AG08395 (cell line): ENCODE measurements at places on chromosomes 4 and X.

- DNase-seq = no peak
Measured at GRCh38 chrX:43065978-43066377, 288.0 kb upstream of the PPP1R2C start.

DNA sequence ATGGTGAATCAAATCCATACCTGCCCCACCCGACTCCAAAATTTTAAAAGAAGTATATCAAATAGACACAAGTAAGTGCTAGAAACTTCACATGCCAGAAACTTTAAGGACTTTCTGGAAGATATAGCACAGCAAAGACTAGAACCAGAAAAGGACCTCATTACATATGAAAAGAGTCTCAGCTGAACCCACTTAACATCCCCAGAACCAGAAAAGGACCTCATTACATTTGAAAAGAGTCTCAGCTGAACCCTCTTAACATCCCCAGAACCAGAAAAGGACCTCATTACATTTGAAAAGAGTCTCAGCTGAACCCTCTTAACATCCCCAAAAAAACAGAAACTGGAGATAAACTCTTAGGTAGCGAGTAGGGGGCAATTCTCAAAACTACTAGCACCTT is 32.3 kb downstream of the STPG2 start:
- DNase-seq = no peak

- no peak for DNase-seq
Measured at GRCh38 chr4:82421796-82422560, 8.3 kb downstream of the HNRNPDL start.

DNA sequence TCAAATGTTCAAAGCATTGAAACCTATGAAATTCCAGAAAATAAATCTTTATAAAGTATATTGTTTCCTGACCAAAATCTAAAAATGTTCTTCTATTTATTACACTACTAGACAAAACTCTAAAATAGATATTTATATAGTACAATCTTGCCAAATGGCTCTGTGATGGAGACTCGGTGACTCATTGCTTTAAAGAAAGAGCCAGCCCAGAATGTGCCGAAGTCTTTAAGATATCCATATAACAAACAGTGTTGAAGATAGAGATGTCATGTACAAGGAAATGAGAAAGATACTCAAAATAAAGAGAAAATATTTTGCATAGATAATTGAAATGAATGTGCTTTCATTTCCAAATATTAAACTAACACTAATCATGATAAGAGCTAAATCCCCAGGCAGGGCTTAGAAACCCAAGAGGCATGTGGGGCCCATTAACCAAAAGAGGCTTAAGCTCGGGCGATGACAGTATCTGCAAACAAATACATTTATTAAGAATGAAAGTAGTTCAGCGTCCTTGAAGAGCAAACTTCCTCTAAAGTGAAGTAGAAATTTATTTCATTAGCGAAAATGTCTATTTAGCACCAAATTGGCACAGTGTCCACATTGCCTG is 102.1 kb upstream of the FAM9B start:
- no peak for DNase-seq

DNA sequence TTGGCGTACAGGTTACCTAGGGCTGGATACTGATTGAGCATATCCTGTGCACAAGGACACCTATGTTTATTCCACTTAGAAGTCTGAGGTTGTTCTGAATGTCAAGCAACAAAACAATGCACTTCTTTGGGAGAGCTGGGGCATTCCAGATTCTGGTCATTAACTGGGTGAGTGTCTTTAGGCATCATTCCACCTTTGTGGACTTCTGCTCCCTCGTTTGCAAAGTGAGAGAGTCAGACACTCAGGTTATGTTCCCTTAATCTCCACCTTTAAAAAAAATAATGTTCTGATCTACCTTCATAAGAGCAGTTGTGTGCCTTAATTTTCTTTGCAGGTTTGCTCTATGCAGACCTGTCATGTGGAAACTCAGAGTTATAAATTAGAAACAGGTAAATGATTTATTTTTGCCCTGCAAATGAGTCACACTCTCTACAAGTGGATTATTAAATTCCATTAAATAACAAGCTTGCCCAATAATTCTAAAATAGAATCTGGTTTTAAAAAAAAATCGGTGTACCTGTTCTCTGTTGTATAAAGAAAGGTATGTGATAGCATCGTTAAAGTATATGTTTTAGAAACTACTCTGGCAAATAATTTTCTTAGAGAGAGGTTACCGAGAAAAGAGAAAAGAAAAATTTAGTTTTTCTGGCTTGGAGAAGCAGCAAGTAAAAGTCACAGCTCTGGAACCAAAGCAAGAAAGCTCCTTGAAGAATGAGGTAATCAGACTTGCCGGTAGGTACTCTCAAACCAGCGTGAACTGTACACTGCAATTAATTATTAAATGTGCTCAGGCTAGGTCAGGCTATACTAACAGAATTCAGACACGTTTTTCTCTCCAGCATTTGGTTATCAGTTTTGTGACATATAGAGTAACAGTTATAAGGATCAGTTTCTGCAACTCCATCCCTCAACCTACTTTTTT is 93.2 kb downstream of the SORBS2 start:
- DNase-seq = no peak

GRCh38 chr4:139875411-139875825 is 209.8 kb downstream of the MGST2 start:
- no peak for DNase-seq

- DNase-seq = no peak
Measured at GRCh38 chrX:9609499-9609898, 144.6 kb downstream of the TBL1X start.

GRCh38 chr4:94519019-94519418 is 67.3 kb downstream of the PDLIM5 start:
- DNase-seq = no peak

- DNase-seq = no peak
Measured at GRCh38 chr4:88618782-88619485, 26.7 kb downstream of the HERC3 start.

GRCh38 chrX:137033774-137034507 is at the start of gene GPR101:
GPR101 (minus strand) TSS chrX:137033995; CDS start chrX:137031674, 2,321 bp downstream.
- DNase-seq = no peak

DNA sequence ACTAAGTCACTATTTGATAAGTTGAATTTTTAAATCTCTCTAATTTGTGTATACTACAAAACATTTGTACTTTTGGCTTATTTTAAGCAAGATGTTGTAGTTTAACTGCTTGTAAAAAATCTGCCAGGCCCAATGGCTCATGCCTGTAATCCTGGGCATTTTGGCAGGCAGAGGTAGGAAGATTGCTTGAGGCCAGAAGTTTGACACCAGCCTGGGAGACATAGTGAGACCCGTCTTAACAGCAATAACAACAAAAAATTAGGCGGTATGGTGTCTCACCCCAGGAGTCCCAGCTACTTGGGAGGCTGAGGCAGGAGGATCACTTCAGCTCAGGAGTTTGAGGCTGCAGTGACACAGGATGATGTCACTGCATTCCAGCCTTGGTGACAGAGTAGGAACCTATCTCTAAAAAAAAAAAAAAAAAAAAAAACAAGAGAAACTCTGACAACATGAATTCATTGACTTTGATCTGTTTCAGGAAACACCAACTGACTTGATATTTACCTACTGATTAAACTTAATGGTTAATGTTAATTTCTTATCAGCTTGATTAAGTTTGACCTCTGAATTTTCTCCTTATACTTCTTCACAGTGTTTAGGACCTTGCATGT is 8.9 kb downstream of the FHIP1A start:
- DNase-seq = no peak

GRCh38 chr4:40254608-40255392 is 58.0 kb downstream of the RHOH start:
- DNase-seq = peak; percentile 20

DNA sequence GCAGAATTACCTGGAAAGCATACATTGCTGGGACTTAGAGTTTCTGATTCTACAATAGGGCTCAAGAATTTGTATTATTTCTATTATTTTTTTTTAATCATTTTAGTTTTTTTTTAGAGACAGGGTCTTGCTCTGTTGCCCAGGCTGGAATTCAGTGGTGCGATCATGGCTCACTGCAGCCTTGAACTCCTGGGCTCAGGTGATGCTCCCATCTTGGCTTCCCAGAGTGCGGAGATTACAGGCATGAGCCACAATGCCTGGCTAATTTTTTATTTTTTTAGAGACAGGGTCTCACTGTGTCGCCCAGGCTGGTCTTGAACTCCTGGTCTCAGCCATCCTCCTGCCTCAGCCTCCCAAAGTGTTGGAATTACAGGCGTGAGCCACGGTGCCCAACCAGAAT is 92.6 kb downstream of the WWC2 start:
- DNase-seq = no peak

DNA sequence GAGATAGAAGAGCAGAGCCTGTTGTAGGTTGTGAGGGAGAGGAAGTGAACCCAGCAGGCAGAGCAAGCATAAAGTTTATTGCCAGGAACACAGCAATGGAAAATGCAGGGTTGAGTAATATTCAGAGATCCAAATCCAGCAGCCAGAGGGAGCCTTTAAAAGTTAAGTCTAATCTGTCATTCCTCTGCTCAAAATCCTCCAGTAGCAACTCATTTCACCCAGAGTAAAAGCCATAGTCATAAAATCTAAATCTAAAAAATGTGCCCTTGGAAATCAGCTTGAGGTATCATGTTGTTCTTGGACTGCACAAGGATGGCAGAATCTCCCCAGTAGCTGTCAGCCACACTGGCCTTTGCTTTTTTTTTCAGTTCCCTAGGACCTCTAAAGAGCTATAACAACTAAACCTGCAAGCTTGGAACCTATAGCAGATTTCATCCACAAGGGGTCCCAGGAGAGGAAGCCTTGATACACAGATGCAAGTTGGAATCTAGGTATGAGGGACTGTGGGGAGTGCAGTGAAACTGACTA is 62.9 kb upstream of the FRAS1 start:
- DNase-seq = peak; percentile 60

DNA sequence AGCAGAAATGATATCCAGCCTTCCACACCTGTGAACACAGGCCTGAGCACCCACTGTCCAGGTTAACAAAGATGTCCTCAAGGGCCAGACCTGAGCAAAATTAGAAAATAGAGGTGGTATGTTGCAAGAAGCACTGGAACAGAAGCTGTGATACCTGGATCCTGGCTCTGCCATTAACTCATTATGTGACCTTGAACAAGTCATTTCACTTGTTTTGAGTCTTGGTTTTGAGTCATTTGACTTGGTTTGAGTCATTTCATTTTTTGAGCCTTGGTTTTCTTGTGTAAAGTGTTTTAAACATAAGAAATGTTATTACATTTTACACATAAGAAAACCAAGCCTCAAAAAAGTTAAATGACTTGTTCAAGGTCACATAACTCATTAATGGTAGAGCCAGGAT is 2.9 kb upstream of the NWD2 start:
- no peak for DNase-seq

- peak; percentile 71 for DNase-seq
Measured at GRCh38 chrX:102720237-102721168, at the start of gene GPRASP3. GPRASP3 (plus strand) TSS chrX:102720743; CDS start chrX:102748996, 28,253 bp downstream.

- DNase-seq = no peak
Measured at GRCh38 chrX:79371101-79371500, 4.0 kb upstream of the ITM2A start.

- DNase-seq = peak; percentile 80
Measured at GRCh38 chr4:141388481-141388880, 167.8 kb downstream of the ZNF330 start.

DNA sequence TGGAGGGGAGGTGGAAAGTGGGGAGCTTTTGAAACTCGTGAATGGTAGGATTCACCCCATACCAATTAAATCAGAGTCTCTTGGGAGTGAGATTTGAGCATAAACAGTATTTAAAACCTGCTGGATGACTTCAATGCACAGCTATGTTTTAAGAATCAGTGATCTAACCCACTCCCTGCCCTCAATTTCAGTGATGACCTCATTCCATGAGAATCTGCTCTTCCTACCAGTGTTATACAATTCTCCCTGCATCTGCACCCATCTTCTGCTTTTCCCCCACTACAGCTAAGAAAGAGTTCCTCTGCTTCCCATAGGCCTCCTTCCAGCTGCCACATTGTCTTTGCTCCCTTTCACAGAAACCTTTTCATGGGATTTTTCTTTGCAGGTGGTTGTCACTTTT is 18.3 kb upstream of the H2AZ1 start:
- peak; percentile 69 for DNase-seq

DNA sequence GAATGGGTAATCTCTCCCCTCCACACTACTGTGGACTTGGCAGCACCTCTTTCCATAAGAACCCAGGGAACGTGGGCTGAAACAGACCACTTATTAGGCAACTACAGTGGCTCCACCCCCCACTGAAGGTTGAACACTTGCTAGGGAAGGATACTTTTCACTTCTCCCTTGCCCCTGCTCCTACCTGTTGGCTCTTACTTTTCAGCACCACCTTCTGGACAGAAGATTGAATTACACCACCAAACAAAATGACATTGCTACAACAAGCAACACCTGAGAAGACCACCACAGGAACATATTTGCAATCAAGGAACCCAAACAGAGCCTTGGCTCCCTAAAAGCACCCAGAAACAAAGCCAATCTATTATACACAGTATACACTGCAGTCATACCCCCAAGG is 132.1 kb upstream of the CXCL13 start:
- DNase-seq = no peak

- no peak for DNase-seq
Measured at GRCh38 chr4:189147005-189147929, 793.4 kb upstream of the FRG1 start.

GRCh38 chr4:165873298-165874071 is 448 bp downstream of the TLL1 start:
- DNase-seq = peak; percentile 10

- no peak for DNase-seq
Measured at GRCh38 chr4:174215961-174216680, 67.3 kb downstream of the FBXO8 start.

GRCh38 chr4:127249066-127249766 is 383.5 kb upstream of the INTU start:
- peak; percentile 30 for DNase-seq

- no peak for DNase-seq
Measured at GRCh38 chrX:134362560-134363089, 97.3 kb upstream of the HPRT1 start.

DNA sequence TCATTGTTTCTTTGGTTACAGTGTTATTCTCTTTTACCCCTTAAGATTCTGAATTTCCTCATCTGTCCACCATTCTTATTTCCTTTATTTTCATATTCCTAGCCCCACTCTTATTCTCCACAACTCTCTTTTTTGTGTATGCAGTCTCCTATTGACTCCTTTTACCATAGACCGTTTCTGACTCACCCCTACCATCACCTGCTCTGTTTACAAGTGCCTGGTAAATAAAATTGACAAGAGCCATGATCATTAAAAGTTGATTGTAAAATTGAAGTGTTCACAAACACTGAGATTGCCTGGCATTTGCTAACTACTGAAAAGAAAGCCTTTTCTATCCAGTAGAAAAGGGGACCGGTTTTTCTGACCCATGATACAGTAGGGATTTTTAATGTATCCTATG is 54.4 kb downstream of the MRPL1 start:
- no peak for DNase-seq

- no peak for DNase-seq
Measured at GRCh38 chr4:146123231-146123630, 52.3 kb upstream of the LSM6 start.

- peak; percentile 63 for DNase-seq
Measured at GRCh38 chrX:129737916-129738315, 863 bp upstream of the XPNPEP2 start.

- DNase-seq = no peak
Measured at GRCh38 chr4:88820698-88821415, 123.2 kb upstream of the NAP1L5 start.

GRCh38 chr4:186445040-186445439 is 110.3 kb downstream of the MTNR1A start:
- no peak for DNase-seq

- no peak for DNase-seq
Measured at GRCh38 chr4:98046665-98047064, 96.6 kb downstream of the STPG2 start.
